SHP77 (cell line): ENCODE measurements at places on chromosomes 1 and 21.

DNA sequence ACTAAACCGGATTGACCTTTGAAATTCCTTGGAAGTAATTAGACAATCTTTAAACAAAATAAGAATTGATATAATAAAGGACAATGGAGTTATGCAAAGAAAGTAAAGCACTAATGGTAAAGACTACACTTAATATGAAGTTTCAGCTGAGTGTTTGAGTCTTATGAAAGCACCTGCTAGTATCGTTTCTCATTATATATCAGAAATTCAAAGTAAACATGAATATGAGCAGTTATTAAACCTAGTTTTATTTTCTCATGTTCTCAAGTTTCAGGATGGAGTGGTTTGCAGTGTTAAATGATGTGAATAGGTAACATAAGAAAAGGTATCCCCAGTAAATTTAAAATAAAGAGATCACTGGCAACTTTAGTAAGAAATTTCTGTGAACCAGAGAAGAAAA, 188.6 kb downstream of the ZP4 start:
- no peak for DNase-seq

DNA sequence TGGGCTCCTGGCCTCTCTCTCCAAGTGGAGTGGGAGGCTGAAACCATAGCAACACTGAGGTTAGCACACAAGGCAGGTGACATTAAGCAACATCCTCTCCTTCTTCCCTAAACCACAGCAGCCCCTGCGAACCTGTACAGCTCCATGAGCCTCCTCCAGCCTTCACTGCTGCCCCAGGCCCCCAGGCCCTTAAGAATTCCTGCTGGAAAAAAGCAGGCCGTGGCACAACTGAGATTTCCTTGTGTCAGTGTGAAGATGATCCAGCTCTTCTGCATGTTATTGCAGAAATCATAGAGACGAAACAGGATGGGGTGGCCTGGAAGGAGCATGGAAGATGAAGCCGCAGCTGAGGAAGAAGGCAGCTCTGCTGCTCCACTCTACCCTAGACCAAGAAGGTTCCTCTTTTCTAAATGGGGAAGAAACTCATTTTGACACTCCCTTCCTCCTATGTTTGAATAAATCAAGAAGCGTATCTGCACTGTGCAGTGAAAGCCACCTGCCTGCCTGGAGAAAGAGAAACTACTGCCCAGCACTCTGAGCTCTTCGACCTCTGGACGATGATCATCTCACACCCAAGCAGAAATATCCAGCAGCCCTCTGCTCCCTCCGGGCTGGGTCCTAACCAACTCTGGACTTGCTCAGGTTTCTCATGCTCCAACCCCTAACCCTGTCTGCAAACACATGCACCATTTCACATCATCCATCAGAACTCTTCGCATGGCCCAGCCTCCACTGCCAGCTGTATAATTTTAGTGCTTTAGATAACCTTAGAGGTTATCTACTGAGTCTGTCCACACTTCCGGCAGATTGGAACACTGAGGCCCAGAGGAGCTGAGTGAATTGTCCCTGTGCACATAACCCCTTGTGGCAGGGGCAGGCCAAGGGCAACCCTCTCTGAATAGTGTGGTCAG, 20.7 kb downstream of the SH3BP5L start:
- DNase-seq: no peak

DNA sequence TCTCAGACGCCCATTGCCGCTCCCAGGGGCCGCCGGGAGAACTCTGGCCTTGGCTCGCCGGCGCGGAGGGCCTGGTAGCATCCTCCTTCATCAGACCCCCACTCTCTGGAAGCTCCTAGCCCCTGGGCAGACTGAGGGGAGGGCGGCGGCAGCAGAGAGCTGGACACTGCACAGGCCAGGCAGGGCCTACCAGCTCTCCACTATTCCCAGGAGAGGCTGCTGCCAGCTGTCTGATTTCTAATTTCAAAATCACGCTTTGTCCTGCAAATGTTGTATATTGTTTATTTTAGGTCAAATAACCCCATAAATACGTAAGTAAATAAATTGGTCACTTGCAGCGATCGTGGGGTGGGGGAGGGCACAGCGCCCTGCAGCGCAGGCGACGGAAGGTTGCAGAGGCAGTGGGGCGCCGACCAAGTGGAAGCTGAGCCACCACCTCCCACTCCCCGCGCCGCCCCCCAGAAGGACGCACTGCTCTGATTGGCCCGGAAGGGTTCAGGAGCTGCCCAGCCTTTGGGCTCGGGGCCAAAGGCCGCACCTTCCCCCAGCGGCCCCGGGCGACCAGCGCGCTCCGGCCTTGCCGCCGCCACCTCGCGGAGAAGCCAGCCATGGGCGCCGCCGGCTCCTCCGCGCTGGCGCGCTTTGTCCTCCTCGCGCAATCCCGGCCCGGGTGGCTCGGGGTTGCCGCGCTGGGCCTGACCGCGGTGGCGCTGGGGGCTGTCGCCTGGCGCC, at the start of gene MTARC1:
MTARC1 (plus strand) TSS at position 577 of the 732 bp plus-strand sequence; CDS start at position 609, 32 bp downstream.
- DNase-seq: peak; percentile 88

GRCh38 chr1:33792216-33792615, 71.7 kb upstream of the HMGB4 start:
- DNase-seq: no peak
